ENCODE measurements at places on chromosomes 1 and 21.
A peak's percentile ranks its signal among the peaks of the same experiment; 100 is the strongest.

GRCh38 chr1:115807723-115808122, 33.2 kb downstream of the NHLH2 start:
- DNase-seq, result peak; percentile 73

GRCh38 chr1:26945728-26946127, 14.5 kb downstream of the KDF1 start:
- DNase-seq, result peak; percentile 60

DNA sequence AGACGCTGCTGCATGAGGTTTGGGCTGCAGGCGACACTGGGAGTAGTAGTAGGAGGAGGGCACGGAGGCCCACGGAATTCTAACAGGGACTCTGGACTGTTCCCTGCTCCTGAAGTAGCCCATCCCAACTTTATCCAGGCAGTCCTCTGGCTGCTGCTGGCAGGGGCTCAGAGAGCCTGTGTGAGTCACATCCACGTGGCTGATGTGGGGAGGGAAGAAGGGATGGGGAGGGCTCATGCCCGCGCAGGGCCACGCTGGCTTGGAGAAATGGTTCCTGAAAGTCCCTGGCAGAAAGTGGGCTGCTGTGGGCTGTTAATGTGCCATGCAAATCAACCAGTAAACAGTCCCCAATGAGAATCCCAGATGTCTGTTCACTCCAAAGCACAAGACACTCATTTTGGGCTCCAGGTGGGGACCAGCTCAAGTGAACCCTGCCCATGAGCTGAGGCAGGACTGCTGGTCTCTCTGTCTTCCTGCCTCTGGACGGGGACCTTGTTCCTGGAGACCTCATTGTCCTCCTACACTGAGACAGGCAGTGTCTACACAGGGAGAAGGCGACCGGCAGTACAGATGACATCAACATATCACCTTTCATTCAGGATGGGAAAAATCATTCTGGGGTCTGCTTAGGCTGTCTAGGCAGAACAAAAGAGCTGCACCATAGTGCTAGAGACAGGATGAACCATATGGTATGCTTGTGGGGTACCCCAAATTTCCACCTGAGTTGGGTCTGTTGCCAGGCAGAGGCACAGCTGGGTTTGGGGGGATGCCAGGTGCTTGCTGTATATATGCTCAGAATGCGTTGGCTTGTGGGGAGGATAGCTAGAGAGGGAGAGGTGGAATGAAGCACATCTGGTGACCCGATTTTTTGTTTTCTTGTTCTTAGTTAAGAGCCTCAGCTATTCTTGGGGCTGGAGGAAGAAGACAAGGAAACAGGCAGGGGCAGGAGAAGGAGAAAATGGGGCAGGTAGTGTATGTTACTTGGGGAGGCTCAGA, 57.9 kb upstream of the FMOD start:
- peak; percentile 56 for DNase-seq

DNA sequence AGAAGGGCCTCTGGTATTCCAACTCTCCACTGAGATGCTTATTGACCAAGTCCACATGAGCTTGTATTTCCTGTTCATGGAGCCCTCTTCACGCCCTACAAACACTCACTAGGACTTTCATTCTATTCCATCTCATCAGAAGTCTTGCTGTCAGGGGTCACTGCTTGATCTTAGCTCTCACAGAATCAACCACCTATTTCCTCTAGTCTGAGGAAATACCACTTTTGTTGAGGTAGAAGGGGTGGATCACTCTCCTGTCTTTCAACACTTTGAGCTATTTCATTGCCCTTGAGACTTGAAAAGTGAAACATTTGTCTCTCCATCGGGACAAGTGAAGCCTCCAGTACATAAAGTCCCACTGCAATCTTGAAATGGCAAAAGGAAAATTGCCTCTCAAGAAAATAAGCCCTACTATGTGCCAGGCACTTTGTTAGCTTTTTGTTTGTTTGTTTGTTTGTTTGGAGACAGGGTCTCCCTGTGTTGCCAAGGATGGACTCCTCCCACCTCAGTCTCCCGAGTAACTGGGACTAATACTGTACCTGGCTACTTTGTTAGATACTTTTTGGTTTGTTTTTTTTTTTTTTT, 19.8 kb upstream of the FAM110D start:
- no peak for DNase-seq

GRCh38 chr1:56206391-56206790, 373.0 kb downstream of the PLPP3 start:
- DNase-seq, result no peak

DNA sequence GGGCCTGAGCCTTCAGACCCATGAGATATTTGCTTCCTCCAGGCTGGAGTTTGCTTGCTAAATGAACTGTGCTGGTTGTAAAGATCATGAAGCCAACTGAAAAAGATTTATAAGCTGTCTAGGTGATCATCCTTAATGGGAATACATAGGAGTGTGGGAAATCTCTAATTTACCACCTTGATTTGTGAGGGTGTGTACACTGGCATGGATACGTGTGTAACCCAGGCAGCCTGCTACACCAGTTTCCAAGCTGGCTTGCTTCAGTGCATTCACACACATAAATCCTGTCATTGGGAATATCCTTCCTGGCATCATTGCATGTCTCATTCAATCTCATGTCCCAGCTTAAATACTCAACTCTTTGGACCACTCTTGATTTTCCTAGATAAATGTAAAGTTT, 57.6 kb upstream of the GNG12 start:
- no peak for DNase-seq

- DNase-seq, result no peak
These were observed 232.9 kb upstream of the B3GALT2 start for GRCh38 chr1:193419295-193419694.

GRCh38 chr1:3785045-3785444, 11.3 kb downstream of the LRRC47 start:
- DNase-seq, result peak; percentile 47

DNA sequence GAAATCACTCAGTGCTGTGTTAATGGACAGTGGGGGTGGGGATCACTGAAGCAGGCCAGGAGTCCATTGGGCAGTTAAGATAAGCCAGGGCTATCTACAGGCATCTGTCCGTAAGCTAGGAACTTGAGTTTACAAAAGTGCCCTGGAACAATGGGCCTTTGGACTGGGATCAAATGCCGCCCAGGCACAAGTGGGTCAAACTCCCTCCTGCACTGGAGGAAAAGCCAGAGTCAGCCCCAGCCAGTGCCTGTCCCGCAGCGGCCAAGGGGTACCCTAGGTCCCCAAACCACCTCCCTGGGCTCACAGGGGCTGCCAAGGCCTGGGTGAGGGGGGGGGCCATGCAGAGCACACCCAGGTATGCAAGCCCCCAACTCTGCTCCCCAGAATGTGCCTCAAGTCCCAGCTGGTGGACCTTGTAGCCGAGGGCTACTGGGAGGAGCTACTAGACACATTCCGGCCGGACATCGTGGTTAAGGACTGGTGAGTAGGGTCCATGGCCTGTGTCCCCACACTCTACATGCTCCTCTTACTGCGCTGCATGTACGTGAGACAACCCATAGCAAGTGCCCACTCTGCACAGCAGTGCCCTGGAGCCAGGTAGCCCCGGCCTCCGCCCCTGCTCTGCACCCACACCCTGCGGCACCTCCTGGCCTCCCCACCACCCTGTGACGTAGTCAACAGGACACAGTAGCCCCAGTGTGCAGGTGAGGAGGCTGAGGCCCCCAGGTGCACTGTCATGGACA, 7.7 kb downstream of the FBXO6 start:
- DNase-seq, result no peak
